ENCODE measurements at places on chromosomes 2 and 18.
A peak's percentile ranks its signal among the peaks of the same experiment; 100 is the strongest.

DNA sequence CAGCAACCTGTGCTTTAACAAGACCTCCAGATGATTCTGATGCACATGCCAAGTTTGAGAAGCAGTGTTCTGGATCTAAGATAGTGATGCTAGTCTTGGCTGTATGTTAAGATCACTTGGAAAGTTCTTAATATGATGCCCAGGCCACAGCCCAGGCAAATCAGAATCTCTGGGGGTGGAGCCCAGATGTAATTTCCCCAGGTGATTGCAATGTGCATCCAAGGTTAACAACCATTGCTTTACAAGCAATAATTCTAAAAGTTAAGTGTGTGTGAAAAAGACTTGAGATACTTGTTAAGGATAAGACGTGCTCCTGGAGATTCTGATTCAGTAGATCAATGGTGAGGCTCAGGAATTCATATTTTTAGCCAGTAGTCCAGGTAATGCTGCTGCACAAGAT is 44.3 kb upstream of the MYO1B start:
- no peak for DNase-seq

- no peak for DNase-seq
Measured at GRCh38 chr2:170371231-170371998, 193.5 kb downstream of the MYO3B start.

- no peak for DNase-seq
Measured at GRCh38 chr2:112839407-112840067, 3.0 kb upstream of the IL1B start.

- DNase-seq = no peak
Measured at GRCh38 chr2:19120941-19121750, 237.3 kb downstream of the OSR1 start.

- DNase-seq = no peak
Measured at GRCh38 chr18:36481201-36481657, 183.7 kb downstream of the FHOD3 start.

GRCh38 chr2:99689145-99689742 is 199.4 kb upstream of the REV1 start:
- DNase-seq = no peak

GRCh38 chr2:172299741-172300140 is 127.6 kb upstream of the ITGA6 start:
- DNase-seq = no peak

- no peak for DNase-seq
Measured at GRCh38 chr2:132384491-132385151, 32.0 kb upstream of the GPR39 start.

GRCh38 chr2:42663106-42663780 is 94.8 kb downstream of the MTA3 start:
- DNase-seq = peak; percentile 32

- DNase-seq = no peak
Measured at GRCh38 chr2:183456177-183456576, 331.9 kb downstream of the NUP35 start.

GRCh38 chr2:120517751-120518469 is 172.0 kb downstream of the INHBB start:
- DNase-seq = no peak

GRCh38 chr18:77481541-77481940 is 231.9 kb downstream of the GALR1 start:
- DNase-seq = no peak

GRCh38 chr2:58227171-58227917 is 13.8 kb downstream of the FANCL start:
- no peak for DNase-seq

GRCh38 chr18:35581898-35582641 is 530 bp downstream of the GALNT1 start:
- no peak for DNase-seq

DNA sequence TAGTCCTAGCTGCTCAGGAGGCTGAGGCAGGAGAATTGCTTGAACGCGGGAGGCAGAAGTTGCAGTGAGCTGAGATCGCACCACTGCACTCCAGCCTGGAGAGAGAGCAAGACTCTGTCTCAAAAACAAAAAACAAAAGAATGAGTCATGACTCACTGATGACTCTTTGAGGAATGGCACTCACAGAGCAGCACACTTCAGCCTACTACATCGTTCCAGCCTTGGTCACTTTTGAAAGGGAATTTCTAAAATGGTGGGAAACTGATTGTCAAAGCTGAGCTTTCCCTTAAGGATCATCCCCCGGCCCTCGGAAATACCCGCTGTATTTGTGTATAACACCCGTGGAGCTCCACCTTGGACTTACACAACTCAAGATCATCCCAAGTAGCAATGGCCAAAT is 217.3 kb upstream of the HS6ST1 start:
- no peak for DNase-seq

- no peak for DNase-seq
Measured at GRCh38 chr18:45379903-45380302, 235.4 kb upstream of the SLC14A2 start.

GRCh38 chr2:181022652-181023051 is 42.2 kb downstream of the UBE2E3 start:
- DNase-seq = no peak

GRCh38 chr2:45128580-45128997 is 119.3 kb upstream of the SIX2 start:
- DNase-seq = no peak

DNA sequence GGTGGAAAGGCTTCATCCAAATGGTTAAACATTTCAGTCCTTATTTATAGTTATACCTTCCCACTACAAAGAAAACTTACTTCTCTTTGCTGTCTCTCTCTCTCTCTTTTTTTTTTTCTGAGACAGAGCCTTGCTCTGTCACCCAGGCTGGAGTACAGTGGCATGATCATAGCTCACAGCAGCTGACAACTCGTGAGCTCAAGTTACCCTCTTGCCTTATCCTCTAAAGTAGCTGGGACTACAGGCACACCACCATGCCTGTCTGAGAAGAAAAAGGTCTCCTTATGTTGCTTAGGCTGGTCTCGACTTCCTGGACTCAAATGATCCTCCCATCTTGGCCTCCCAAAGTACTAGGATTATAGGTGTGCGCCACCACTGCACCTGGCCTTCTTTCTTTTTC is 32.3 kb upstream of the OLA1 start:
- no peak for DNase-seq

- no peak for DNase-seq
Measured at GRCh38 chr18:12515550-12515949, 107.8 kb downstream of the PRELID3A start.

DNA sequence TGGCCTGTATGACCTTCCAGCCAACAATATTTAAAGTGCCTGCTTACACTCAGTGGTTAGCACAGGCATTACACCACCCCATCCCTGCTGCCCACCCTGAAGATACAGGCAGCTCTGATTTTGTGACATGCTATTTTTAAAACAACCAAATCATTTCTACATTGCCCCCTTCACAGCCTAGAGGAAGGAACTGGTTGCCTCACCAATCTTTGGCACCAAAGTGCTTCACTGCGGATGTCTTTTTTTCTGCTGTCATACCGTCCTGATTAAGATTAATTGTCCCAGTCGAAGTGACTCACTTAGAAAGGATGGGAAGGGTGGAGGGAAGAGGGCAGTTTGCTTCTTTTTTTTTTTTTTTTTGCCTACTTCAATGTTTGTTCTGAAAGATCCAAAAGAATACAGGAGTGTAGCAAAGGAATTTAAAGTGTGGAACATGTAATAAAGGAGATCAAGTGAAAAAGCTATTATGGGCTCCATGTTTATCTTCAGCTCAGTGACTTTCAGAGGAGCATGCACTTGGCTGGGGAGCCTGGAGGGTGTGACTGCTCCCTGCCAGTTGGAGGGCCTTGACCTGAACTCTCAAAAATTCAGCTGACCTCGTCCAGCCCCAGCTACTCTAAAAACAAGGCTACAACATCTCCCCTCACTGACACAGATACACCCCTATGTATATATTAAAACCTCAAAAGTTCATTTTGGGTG is 501.1 kb upstream of the TNP1 start:
- DNase-seq = no peak

DNA sequence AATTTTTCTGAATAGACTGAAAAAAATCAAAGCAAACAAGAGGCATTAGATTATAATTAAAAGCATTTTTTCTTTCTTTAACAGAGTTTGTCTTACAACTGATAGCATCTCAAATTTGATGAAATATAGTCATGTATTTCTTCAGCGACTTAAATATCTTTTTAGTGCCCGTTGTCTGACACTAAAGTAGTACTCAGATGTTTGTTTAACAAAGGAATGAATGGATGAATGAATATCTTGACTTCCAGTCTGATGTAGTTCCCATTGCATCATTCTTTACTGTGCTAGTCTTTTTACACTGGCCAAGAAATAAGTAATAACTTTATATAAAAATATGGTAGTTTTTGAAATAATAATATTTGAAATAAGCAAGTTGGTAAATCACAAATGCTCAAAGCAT is 111.1 kb downstream of the TTC27 start:
- DNase-seq = no peak

- no peak for DNase-seq
Measured at GRCh38 chr2:163341426-163341825, 394.4 kb downstream of the FIGN start.

GRCh38 chr2:219727771-219728429 is 100.5 kb downstream of the SLC4A3 start:
- no peak for DNase-seq

All from stimulated activated CD4-positive, alpha-beta T cell treated with anti-CD3 and anti-CD28 coated beads, TNF-alpha, amount 100 ng/mL, for 48 hours (primary cell).